ENCODE measurements at places on chromosomes 11 and 22.

GRCh38 chr11:117752721-117753237, 44.2 kb downstream of the DSCAML1 start:
- DNase-seq, result no peak

DNA sequence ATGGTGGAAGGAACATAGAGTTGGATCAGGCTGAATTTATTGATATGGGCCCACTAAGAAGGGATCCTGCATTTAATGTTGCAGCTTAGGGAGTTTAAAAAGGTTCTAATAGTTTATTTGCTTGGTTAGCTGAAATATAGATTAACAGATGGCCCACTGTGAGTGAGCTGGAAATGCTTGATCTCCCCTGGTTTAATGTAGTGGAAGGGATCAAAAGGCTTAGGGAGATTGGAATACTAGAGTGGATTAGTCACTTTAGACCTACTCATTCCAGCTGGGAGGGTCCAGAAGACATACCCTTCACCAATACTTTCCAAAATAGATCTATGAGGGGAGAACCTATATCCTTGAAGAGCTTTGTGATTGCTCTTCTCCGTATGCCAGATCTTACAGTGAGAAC, 130.1 kb upstream of the ZC3H12C start:
- no peak for DNase-seq

DNA sequence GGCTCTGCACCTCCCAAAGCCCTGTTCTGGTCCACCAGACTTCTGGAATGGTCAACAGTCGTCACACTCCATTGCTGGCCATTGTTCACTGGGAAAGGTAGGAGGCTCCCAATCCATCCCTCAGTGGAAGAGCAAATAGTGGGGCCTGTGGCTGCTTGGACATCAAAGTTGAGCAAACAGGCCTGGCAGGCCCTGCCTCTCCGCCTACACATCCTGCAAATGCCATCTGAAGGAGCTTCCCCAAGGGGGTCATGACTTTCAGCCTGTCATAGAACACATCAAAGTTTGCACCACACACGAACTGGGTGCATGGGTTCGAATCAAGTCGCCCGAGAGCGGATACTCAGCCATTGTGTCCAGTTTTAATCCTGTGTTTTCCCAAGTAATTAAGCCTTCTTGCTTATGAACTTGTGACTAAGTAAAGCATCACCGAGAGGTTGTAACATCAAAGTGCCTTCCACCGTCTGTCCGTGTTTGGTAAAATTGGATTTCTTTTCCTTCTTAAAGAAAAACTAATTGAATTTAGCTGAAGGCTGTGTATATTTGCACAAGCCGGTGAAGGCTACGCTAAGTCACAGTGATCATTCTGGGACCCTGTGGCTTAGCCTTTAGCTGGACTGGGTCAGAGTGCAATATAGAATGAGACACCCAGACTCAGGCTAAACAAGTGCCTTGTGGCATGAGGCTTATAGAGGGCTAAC, 36.1 kb downstream of the CLPB start:
- DNase-seq, result no peak

GRCh38 chr11:71373791-71374454, 74.3 kb downstream of the DHCR7 start:
- DNase-seq, result no peak

DNA sequence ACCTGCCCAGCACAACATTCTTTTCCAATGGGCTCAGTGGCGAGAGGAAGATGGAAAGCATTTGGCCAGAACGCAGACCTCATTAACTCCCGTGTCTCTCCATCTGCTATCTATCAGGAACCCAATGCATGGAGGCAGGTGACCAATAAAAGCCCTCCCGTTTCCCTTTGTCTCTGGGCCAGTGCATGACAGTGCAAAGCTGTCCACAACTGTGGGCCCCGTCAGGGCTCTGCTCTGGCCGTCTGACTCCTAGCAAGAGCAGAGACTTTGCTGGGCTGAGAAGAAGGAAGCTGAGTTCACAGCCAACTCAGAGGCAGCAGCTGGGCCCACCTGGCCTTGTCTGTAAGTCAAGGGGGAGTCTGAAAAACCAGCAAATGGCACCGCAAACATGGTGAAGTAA, 177.8 kb downstream of the TENM4 start:
- no peak for DNase-seq

DNA sequence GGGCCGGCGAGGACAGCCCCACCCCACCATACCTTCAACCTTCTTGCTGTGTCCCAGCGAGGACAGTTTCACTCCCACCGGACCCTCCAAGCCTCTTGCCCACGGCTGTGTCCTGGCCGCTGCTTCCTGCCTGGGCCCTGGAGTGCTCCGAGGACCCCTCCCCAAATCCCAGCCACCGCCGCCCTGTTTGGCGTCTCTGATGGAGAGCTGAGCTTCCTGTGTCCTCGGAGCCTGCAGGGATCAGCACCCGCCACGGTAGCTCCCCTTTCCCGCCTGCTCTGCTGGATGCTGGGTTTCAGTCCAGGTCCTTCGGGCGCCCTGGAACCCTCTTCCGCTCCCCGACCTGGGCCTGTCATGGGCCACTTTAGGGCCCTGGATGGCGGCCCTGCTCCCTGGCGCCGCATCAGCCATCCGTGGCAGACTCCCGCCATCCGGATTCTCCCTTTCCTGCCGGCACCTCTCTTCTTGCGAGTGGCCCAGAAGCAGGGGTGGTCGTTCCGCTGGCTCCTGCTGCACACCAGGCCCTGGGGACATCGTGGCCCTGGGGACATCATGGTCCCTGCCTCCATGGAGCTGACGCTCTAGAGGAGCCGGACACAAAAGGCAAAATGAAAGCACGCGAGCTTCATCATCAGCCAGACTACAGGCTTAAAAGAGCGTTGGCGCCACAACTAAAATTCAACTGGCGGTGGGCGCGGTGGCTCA, 34.3 kb upstream of the GAL start:
- DNase-seq, result no peak

DNA sequence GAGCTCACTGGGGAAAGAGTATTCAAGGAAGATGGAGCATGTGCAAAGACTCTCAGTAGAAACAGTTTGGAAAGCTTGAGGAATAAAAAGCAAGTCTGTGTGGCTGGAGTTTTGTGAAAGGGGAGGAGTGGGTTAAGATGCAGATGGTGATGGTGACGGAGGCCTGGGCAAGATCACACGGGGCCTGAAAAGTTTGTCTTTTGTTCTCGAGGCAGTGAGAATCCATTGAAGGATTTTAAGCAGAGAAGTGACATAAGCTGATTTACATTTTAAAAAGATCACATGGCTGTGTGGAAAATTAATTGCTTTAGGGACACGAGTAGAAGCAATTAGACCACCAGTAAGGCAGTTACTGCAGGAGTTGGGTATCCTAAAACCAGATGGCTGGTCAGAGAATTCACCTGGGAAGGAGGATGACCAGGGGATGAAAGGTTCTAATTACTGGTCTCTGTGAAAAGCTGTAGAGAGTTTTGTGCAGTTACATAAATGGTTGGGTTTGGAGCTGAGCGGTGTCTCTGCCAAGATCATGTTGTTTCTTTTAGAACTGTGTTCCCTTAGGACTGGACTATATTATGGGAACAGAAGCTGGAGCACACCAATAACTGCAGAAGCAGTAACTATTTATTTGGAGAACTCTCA, 7.1 kb downstream of the RRP8 start:
- DNase-seq, result no peak

GRCh38 chr11:107840129-107840484, 18.5 kb downstream of the SLC35F2 start:
- no peak for DNase-seq

DNA sequence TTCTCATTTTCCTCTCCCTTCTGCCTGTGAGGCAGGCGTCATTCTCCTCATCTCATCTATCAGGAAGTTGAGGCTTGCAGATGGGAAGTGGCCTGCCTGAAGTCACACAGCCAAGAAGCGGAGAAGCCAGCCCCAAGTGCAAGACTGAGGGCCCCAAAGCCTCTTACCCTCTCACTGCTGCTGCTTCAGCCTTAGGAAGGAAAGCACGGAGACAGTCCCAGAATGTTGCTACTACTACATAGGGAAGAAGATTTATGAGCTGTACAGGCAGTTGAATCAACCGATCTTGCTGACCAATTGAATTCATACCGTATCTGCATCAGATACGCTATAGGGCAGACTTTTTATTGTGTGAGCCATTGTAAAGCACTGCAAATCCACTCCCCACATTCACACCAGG, 89.0 kb downstream of the CWC15 start:
- no peak for DNase-seq

- no peak for DNase-seq
These were observed 118.5 kb upstream of the GRIA4 start for GRCh38 chr11:105491394-105491793.
